Skin of body (tissue), 3 donors: ENCODE measurements at places on chromosomes 11 and 22. TPM values are rescaled to one million over a fixed set of nuclear protein-coding genes. Genes with fewer than 3 reads are reported as not detected.

RBFOX2 gene
- 144 TPM for total RNA-seq

TKFC gene
- 13.0 TPM for total RNA-seq

NRIP3 gene
- total RNA-seq, result 0.39 TPM

XKR3 gene
- total RNA-seq, result not detected

VSIG2 gene
- 0.20 TPM for total RNA-seq

DNA sequence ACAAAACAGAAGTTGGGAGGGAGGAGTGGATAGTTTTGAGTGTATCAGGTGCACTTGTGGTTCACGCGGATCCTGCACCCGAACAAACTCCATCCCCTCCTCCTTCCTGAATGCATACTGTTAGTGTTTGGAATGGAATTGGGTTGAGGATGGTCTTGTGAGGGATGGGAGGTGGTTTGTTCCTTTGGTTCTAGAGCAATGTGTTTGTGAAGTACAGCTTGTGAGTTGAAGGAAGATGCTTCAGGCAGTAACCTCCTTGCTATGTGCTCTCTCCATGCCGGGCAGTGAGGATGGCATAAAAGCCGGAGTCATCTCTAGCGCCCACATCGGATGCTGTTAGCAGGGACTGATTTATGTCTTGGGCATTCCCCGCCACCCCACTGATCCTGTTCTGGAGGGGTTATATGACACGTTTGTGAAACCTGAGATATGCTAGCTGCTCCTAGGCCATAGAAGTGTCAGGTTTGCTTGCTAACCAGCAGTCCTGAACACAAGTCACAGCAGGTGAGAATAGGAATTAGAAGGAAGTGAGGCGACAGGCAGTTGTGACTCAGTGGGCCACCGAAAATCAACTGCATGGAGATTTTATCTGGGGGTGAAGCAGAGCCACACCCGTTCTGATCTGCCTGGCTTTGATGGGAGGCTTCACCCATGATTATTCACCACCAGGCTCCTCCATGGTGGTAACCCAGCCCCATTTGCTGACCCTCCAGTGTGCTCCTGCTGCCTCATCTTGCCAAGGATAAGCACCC, 2.2 kb downstream of the BCR start:
- no peak for DNase-seq

- no peak for DNase-seq
Measured at GRCh38 chr11:77213029-77213579, 85.1 kb downstream of the MYO7A start.

GRCh38 chr11:45379162-45379863, 93.2 kb upstream of the SYT13 start:
- DNase-seq, result no peak

GRCh38 chr22:30362651-30363281, 6.0 kb downstream of the CCDC157 start:
- no peak for DNase-seq

GRCh38 chr11:64306876-64307622, 1.7 kb downstream of the ESRRA start:
- DNase-seq, result no peak

- DNase-seq, result peak; percentile 26
Measured at GRCh38 chr22:50530877-50531545, 1.2 kb upstream of the TYMP start.

DNA sequence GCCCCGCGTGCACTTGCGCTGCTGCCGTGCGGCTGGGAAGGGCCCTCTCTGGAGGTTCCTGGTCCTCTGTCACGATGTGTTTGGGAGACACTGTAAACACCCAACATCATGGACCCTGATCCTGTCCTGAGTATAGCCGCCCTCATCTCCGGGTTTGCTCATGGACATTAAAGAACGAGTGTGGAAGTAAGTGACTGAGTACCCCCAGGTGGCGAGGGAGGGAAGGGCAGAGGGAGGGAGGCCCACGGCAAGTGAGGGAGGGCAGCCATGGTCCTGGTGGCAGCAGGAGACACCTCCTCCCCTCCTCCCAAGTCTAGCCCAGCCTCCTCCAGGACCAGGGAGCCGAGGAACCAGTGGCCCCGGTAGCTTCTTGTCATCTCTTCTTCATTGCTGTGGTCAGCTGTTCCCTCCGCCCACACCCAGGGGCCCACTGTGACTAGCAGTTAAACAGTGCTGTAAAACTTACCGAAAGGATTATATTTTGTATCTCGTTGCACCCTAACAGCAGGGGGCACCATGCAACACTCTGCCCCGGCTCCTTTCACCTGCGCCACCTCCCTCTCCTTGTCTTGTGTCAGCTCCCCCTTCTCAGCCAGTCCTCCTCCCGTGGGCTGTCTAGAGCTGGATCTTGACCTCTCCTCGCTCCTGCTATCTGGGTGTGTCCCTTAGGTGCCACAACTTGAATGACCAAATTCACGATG, 566.5 kb upstream of the B3GAT1 start:
- no peak for DNase-seq

GRCh38 chr22:32854351-32854804, 52.9 kb downstream of the TIMP3 start:
- DNase-seq, result no peak

DNA sequence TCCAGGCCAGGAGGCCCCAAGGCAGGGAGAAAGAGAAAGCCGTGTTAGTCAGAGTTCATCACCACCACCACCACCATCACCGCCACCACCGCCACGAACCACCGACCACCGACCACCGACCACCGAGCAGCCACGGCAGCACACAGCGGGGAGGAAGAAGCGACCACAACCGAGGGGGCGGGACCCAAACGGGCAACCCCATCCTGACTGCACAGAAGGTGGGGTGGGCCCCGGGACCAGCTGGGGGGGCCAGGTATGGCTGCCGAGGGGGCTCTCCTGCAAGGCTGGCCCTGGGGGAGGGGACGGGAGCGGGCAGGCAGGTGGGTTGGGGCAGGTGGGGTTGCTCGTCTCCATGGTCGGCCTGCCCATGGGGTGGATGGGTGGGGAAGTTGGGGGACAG, 34.2 kb downstream of the SYT7 start:
- DNase-seq, result no peak

DNA sequence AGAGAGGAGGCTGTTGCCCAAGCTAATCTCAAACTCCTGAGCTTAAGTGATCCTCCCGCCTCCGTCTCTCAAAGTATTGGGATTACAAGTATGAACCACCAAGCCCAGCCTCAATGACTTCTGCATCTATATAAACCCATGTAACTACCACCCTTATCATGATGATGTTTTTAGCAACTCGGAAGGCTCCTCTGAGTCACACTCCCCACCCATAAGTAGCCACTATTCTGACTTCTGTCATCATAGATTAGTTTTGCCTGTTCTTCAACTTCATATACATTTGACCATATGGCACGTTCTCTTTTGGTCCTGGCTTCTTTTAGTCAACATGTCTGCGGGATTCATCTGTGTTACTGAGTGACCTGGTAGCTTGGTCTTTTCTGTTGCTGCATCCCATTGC, 6.4 kb upstream of the FOSL1 start:
- DNase-seq, result no peak

DNA sequence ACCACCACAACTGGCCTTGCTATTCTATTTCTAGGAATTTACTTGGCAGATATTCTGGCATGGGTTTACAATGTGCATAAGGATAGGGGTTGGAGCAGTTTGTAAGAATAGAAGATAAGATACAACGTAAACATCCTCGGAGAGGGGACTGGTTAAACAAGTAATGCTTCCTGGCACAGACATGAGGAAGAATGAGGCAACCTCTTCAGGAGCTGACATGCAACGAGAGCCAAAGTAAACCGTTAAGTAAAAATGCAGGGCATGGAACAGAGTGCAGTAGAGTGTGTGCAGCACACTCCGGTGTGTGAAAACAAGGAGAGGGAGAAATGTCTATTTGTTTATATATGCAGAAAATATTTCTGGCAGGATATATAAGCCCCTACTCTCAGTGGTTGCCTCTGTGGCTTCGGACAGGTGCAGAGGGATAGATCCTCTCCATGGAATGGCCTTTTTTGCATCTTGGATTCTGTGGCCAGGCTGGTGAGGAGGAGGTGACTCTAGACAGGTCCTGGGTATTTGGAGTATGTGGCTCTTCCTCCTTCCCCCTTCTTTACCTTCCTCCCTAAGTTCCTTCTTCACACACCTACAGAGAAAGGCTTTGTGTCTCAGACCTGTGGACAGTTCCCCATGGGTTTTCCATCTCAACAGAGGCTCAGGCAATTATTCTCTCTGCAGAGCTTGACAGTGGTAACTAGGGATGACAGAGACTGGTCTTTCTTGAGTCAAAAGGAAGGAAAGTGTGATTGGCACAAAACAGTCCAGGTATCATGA, 2.5 kb downstream of the RAB36 start:
- DNase-seq, result peak; percentile 41

DNA sequence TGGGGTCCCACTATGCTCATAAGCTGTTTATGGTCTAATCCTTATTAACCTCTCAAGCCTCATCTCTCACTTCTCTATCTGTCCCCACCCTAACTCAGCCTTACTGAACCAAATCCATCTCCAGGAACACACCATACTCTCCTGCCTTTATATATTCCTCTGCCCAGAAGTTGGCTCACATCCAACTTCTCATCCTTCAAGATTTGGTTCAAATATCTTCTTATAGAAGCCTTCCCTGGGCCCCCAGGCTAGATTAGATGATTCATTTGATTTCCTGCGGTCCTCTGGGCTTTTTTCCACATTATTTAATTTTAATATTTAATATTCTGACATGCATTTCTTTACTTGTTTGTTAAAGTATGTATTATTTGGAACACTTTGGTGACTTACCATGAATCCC, 23.2 kb downstream of the MEI1 start:
- DNase-seq, result no peak

- DNase-seq, result no peak
Measured at GRCh38 chr11:14312736-14313438, 46.1 kb downstream of the RRAS2 start.

- DNase-seq, result peak; percentile 37
Measured at GRCh38 chr11:121762820-121763219, 310.1 kb upstream of the SORL1-AS1 start.

DNA sequence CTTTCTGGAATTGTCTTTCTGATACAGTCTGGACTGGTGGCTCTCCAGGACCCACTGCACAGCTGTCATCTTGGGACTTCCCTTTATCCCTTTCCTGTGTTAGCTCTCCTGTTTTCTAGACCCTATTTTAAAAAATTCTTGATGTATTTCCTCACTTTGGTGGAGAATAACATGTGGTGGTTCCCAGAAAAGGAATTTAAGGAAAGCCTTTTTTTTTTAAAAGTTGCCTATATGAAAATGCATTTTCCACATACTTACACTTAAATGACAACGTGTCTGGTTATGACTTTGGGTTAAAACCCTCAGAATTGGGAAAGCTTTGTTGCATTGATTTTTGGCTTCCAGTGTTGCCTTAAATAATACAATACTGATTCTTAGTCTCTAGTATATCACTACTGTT, 400.7 kb downstream of the TMEM135 start:
- no peak for DNase-seq
